ENCODE measurements at places on chromosomes 7 and 10.

GRCh38 chr10:75884808-75885207 is 453.4 kb downstream of the LRMDA start:
- DNase-seq: no peak

GRCh38 chr7:36937754-36938563 is 213.7 kb upstream of the AOAH start:
- DNase-seq: no peak

DNA sequence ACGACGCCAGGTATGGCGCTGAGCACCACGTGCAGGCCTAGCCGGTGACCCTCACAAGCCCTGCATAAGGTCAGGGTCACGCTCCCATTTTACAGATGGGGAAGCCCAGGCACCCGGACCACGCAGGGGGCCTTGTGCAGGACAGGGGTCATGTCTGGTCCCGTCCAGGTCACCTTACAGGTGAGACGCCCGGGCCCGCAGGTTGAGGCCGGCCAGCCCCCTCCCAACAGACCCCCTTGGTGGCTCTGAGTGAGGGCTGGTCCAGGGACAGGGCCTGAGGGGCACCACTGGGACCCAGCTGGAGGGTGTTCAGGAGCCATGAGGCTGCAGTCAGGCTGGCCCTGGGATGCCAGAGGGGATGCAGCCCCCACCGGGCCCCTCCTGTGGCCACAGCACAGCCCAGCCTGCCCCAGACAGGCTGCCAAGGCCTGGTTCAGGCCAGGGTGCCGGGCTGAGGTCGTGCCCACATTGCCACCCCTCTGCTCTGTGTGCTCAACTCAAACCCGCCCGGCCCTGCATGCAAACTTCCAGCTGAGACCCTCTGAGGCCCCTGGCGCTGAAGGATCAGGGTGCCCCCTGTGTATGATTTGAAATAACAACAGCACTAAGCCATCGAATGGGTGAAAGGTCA is 69.0 kb downstream of the PWWP2B start:
- no peak for DNase-seq

GRCh38 chr7:1708596-1709251 is 38.6 kb downstream of the ELFN1 start:
- DNase-seq: no peak

DNA sequence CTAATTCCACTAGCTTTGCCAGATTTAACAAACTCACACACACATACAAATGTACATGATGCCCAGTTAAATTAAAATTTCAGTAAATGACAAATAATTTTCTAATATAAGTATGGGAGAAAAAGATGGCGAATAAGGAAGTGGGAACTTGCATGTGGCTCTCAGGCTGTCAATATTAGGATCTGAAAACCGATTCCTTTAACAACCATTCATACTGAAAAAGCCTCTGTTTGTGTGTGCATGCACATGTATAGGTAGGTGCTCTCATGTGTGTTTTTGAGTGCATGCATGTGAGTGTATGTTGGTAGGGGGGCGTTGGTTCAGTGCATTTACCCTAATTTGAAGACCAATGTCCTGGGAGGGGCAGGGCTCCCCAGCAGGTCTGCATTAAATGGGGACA is 125.3 kb downstream of the HTR7 start:
- no peak for DNase-seq

DNA sequence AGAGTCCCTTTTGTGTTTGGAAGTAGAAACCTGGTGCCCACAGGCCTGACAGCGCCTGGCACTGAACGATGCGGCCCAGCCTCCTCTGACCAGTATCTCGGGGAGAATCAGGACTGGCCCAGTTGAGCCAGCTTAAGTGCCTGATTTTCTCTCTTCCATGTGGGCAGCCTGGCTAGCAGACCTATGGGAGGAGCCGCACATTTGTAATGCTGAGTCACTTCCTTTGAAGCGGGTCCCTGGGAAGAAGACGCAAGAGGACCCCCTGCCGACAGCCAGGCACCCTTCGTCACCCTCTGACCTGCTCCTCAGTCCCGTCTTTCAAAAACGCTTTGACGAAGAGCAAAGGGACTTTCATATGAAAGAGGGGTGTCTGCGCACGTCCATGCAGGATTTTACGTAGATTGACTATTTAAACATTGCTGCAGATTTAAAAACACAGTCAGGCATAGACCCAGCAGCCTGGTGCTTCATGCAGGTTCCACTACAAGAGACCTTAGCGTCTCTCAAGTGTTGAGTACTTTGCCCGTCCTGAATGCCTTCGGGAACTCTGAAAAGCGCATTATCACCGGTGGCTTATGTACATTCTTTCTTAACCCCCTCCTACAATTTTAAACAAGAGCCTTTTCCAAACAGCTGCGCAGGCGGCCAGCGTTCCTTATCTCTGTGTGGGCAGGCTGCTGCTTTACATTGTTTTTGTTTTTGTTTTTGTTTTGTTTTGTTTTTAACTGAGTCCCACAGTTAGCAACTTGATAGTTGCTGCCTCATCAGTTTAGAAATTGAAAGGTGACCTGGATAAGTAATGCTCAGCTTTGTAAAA is 36.5 kb upstream of the AP5Z1 start:
- no peak for DNase-seq

DNA sequence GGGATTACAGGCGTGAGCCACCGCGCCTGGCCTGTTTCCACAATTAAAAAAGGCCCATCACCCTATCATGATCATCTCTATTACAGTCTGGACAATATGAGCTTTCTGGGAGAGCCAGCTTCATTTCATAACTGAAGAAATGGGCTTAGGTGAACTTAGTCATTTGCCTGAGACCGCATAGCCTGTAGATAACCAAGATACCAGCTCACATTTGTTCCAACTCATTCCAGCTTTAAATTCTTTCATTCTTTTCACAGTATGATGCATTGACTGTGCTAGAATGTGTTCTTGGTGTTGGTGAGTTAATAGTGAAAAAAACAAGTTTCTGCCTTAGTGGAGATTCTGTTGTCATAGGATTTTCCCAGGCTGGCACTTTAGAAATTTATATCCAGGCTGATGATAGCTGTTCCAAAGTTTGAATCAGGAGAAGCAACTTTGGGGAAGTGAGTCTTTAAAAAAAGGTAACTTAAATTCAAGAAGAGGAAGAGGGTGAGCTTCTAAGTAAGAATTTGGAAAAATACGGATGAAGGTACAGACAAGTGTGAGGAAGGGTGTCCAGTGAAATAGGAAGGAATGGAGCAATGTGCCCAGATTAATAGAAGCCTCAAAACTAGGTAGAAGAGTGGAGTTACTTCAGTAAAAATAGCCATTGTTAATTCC is 2.1 kb upstream of the H2AZ2 start:
- DNase-seq: no peak

- no peak for DNase-seq
Measured at GRCh38 chr10:75074711-75075445, 36.6 kb upstream of the SAMD8 start.

DNA sequence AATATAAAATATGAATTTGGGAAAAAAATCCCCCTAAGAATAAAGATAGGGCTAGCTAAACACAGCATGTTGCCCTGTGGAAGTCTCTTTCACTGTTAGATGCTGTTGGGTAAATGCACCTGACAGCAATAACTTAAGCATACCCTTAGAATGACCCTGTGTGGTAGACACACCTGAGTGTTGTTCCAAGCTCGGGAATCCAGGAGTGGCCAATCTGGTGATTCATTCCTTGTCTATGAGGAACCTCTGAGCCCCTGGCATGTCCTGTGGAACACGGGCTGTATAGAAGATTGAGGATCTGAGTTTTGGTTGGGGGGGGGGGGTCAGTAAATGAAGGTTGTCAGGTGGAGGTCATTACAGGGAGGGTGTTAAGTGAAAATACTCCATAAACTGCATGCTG is 730.0 kb upstream of the IGFBP3 start:
- DNase-seq: no peak

DNA sequence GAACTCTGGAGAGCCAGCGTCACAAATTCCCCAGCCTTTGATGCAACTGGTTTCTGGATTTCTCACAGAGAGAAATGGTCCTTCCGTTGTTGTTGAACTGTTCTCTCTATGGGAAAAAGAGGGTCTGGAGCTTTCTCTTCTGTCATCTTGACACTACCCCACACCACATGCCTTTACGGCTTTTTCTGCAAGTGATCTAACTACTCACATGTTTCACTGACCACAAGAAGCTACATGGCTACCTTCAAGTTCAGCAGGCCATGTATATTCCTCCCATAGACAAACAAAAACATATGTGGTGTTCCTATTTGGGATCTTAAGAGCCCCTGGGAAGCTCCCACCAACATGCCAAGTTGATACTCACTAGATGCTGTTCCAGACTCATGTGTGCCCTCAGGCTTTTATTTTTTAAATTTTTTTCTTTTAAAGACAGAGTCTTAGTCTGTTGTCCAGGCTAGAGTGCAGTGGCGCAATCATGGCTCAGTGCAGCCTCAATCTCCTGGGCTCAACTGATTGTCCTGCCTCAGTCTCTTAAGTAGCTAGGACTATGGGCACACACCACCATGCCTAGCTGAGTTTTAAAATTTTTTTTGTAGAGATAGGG is 72.0 kb downstream of the RNF216 start:
- no peak for DNase-seq

DNA sequence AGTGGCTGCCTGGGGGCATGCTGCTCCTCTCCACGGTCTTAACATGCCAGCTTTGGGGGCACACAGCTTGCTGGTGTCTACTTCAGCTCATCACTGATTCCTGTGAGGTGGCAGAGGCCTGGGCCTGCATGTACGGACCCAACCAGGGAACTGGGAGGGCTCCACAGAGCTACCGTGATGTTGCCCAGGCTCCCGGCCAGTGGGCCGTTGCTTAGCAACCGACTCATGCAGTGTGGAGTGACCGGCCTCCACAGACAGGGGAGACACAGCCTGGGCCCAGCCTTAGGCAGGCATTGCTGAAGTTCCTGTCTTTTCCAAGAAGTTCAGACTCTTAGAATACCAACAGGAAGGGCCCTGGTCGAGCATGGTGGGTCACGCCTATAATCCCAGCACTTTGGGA is 25.8 kb upstream of the SH2B2 start:
- no peak for DNase-seq

DNA sequence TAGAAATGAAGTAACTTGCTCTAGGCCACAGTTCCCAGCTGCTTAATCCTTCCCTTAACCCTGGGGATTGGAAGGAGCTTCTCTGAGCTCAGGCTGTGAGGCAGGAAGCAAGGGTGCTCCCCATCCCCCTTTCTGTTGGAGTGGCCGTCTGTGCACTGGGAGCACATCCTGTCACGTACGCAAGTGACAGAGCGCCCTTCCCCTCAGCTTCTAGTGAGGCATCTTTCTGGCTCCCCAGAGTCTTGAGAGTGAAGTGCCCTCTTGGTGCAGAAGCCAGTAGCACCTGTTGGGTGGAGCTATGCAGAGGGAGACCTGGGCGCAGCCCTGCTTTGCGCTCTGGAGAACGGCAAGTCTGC is 47.8 kb downstream of the SHH start:
- no peak for DNase-seq

DNA sequence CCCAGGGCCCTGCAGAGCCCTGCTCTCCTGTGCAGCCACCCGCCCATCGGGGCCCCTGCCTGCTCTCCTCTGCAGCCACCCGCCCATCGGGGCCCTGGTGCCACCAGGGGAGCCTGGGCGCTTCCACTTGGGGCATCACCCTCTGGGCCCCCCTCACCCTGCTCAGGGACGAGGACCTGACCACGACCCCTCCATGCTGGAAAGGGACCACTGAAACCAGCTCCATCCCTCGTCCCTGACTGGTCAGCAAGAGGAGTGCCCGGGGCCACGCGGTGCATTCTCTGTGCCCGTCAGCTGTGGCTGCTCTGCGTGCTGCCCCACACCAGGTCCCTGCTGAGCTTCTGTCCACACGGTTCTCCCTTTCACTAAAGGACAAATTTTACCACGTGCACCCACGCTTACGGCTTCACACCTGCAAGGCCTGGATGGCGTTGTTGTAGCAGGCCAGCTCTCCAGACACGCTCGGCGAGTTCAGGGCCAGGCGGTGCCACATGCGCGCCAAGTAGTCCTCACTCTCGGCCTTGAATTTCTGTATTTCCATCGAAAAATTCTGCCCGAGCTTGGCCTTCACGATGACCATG is 57.6 kb downstream of the CFAP46 start:
- no peak for DNase-seq

- no peak for DNase-seq
Measured at GRCh38 chr10:101286248-101287046, 57.2 kb upstream of the LBX1 start.

DNA sequence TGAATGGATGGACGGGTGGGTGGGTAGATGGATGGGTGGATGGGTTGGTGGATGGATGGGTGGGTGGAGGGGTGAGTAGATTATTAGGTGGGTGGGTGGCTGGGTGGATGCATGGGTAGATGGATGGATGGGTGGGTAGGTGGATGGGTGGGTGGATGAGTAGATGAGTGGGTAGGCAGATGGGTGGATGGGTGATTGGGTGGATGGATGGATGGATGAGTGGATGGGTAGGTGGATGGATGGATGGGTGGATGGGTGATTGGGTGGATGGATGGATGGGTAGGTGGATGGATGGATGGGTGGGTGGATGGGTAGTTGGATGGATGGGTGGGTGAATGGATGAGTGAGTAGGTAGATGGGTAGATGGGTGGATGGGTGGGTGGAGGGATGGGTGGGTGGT is 59.6 kb upstream of the ADGRA1 start:
- DNase-seq: no peak

GRCh38 chr7:42262964-42263363 is 26.0 kb upstream of the GLI3 start:
- no peak for DNase-seq

GRCh38 chr10:9999627-10000026 is 1018.0 kb upstream of the CELF2 start:
- DNase-seq: no peak

- peak; percentile 11 for DNase-seq
Measured at GRCh38 chr7:99473315-99473596, 566 bp downstream of the ZNF789 start.

GRCh38 chr7:121436688-121437087 is 40.6 kb upstream of the FAM3C start:
- no peak for DNase-seq

- DNase-seq: no peak
Measured at GRCh38 chr10:3478153-3478552, 305.6 kb upstream of the PITRM1 start.

- no peak for DNase-seq
Measured at GRCh38 chr7:156895024-156895780, 2.2 kb upstream of the LMBR1 start.

GRCh38 chr10:7811000-7811399 is 7.3 kb upstream of the TAF3 start:
- DNase-seq: no peak

DNA sequence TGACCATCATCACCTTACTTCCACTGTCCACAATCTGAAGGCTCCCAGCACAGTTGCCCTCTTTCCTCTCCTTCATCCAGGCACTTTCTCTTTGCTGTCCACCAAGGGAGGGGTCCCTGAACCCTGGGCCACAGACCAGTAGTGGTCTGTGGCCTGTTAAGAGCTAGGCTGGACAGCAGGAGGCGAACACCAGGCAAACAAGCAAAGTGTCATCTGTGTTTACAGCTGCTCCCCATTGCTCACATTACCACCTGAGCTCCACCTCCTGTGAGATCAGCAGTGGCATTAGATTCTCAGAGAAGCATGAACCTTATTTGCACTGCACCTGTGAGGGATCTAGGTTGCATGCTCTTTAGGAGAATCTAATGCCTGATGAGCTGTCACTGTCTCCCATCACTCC is 27.7 kb downstream of the FZD1 start:
- DNase-seq: no peak

GRCh38 chr7:151308256-151308655 is 33.4 kb upstream of the NUB1 start:
- no peak for DNase-seq

- no peak for DNase-seq
Measured at GRCh38 chr10:88913788-88914187, 33.7 kb downstream of the STAMBPL1 start.

- no peak for DNase-seq
Measured at GRCh38 chr7:157501581-157501980, 164.8 kb downstream of the DNAJB6 start.
